Thoracic aorta (tissue), 2 donors: ENCODE measurements at places on chromosomes 2 and 18.

DNA sequence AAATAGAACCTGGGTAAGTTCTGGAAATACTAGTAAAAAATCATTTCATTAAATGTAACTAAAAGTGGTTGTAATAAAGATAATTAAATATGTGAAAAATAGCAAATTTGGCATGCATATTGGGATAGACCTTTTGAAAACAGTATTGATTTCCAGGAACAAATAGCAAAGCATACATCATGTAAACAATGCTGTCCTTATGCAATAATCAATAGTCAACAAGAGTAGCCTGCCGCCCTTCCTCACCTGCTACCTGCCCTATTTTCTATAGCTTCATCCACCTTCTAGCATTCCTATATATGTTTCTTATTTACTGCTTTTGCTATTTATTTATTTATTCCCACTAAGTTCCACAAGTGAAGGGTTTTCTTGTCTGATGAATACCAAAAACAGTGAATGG lies 35.1 kb upstream of the KYNU start:
- no peak for DNase-seq
- no peak overlapping the region for H3K27ac ChIP-seq
- H3K4me1 ChIP-seq = no peaks in the 10 kb centered on the region
- no peaks in the 10 kb centered on the region for H3K27me3 ChIP-seq

GRCh38 chr2:51953931-51954330 lies 922.0 kb upstream of the NRXN1 start:
- H3K4me1 ChIP-seq = no peaks in the 10 kb centered on the region
- no peak overlapping the region for H3K4me3 ChIP-seq
- H3K27ac ChIP-seq = no peak overlapping the region
- DNase-seq = no peak

- no peak for DNase-seq
- no peak overlapping the region for H3K27ac ChIP-seq
- H3K4me1 ChIP-seq = no peaks in the 10 kb centered on the region
- no peak overlapping the region for H3K4me3 ChIP-seq
- no peaks in the 10 kb centered on the region for H3K27me3 ChIP-seq
- H3K36me3 ChIP-seq = no peaks in the 10 kb centered on the region
These were observed 53.0 kb upstream of the CCDC150 start for GRCh38 chr2:196586511-196586991.

GRCh38 chr2:134232868-134233727 lies 20.8 kb upstream of the MGAT5 start:
- H3K4me1 ChIP-seq = peaks cover 4% of the 10 kb centered on the region
- no peak overlapping the region for H3K27ac ChIP-seq
- no peaks in the 10 kb centered on the region for H3K27me3 ChIP-seq
- DNase-seq = no peak
- no peak overlapping the region for H3K4me3 ChIP-seq
- no peaks in the 10 kb centered on the region for H3K36me3 ChIP-seq

DNA sequence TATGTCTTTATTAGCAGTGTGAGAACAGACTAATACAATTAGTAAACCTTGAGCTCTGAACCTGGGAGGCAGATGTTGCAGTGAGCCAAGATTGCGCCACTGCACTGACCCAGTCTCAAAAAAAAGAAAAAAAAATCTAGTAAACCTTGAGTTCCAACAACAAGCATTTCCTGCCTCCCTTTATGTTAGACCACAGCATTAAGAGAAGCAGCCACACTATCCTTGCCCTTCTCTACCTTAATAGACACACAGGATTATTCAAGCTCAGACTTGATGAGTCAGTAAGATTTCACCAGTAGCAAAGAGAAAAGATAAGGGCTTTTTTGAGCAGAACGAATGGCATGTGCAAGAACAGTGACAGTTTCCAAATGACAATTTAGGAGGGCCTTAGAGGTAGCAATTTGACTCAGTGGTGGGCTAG lies 18.0 kb upstream of the GLS start:
- no peak overlapping the region for H3K4me3 ChIP-seq
- H3K4me1 ChIP-seq = peaks cover 97% of the 10 kb centered on the region
- no peaks in the 10 kb centered on the region for H3K27me3 ChIP-seq
- peak overlapping the region; percentile 80 for H3K27ac ChIP-seq
- no peaks in the 10 kb centered on the region for H3K36me3 ChIP-seq

DNA sequence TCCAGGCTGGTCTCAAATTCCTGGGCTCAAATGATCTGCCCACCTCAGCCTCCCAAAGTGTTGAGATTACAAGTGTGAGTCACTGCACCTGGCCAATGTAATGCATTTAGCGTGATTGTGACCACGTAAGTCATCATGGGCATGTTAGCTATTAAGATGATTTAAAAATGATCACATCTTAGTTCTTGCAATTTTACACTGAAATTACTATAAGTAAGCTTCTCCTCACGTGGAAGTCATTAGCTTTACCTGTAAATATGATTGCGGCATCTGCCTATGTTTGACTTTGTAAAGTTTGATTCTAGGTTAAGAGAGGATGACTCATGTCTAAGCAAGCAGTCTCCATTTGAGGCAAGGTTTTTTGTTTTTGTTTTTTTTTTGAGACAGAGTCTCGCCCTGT lies 85.5 kb downstream of the PMAIP1 start:
- no peaks in the 10 kb centered on the region for H3K36me3 ChIP-seq
- H3K27ac ChIP-seq = no peak overlapping the region
- no peaks in the 10 kb centered on the region for H3K27me3 ChIP-seq
- no peak overlapping the region for H3K4me3 ChIP-seq

DNA sequence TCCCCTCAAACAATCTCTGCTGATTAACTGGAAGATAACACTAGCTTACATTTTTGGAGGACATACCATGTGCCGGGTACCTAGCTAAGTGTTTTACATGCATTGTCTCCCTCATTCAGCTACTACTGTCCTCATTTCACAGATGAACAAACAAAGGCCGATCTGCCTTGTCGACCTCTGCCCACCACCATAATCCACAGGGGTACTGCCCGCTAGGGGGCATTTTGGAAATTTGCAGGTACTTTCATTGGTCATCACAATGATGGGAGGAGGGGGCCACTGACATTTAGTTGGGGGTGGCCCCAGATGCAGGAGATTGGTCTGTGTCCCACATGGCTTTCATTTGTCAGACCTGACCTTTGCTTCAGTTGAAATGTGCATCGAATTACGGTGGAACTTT lies 3.9 kb upstream of the TMEM163 start:
- H3K36me3 ChIP-seq = no peaks in the 10 kb centered on the region
- peaks cover 12% of the 10 kb centered on the region for H3K4me1 ChIP-seq
- H3K27ac ChIP-seq = no peak overlapping the region
- H3K27me3 ChIP-seq = peaks cover 9% of the 10 kb centered on the region

- no peaks in the 10 kb centered on the region for H3K36me3 ChIP-seq
- no peak for DNase-seq
- no peak overlapping the region for H3K4me3 ChIP-seq
- no peaks in the 10 kb centered on the region for H3K4me1 ChIP-seq
- H3K27me3 ChIP-seq = no peaks in the 10 kb centered on the region
These were observed 31.8 kb upstream of the VIT start for GRCh38 chr2:36664696-36665076.

GRCh38 chr2:71896385-71897136 lies 251.1 kb downstream of the CYP26B1 start:
- no peak for DNase-seq
- no peak overlapping the region for H3K4me3 ChIP-seq
- H3K36me3 ChIP-seq = no peaks in the 10 kb centered on the region
- no peaks in the 10 kb centered on the region for H3K27me3 ChIP-seq
- H3K27ac ChIP-seq = no peak overlapping the region
- H3K4me1 ChIP-seq = no peaks in the 10 kb centered on the region

DNA sequence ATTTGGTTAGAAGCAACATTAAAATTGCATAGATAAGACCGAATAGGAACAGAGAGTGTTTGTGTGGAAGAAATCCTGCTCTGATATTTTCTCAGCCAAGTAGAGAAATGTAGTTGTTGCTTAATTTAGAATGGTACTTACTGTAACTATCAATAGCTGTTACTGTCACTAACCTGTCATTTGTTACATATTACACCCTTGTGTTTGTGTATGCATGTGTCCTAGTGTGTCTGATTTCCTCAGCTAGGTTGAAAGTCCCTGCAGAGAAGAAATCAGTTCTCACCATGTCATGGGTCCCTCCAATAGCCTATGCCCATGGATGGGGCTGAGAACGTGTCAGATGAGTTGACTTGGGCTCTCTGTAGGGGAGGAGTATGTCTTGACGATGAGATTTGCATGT lies 94.4 kb downstream of the SPTBN1 start:
- no peaks in the 10 kb centered on the region for H3K27me3 ChIP-seq
- H3K4me3 ChIP-seq = no peak overlapping the region
- H3K4me1 ChIP-seq = peaks cover 43% of the 10 kb centered on the region
- H3K36me3 ChIP-seq = no peaks in the 10 kb centered on the region
- no peak for DNase-seq

GRCh38 chr2:31805688-31806087 lies 205.1 kb downstream of the MEMO1 start:
- no peak for DNase-seq
- no peaks in the 10 kb centered on the region for H3K27me3 ChIP-seq
- H3K4me3 ChIP-seq = no peak overlapping the region
- H3K27ac ChIP-seq = no peak overlapping the region
- no peaks in the 10 kb centered on the region for H3K4me1 ChIP-seq
- no peaks in the 10 kb centered on the region for H3K36me3 ChIP-seq

GRCh38 chr18:3286159-3286558 lies 24.2 kb downstream of the MYL12B start:
- no peak overlapping the region for H3K27ac ChIP-seq
- no peaks in the 10 kb centered on the region for H3K4me1 ChIP-seq
- DNase-seq = no peak
- H3K27me3 ChIP-seq = no peaks in the 10 kb centered on the region
- H3K36me3 ChIP-seq = no peaks in the 10 kb centered on the region
- no peak overlapping the region for H3K4me3 ChIP-seq

- no peaks in the 10 kb centered on the region for H3K27me3 ChIP-seq
- DNase-seq = no peak
- no peak overlapping the region for H3K4me3 ChIP-seq
- H3K4me1 ChIP-seq = no peaks in the 10 kb centered on the region
- no peak overlapping the region for H3K27ac ChIP-seq
These were observed 191.4 kb downstream of the NYAP2 start for GRCh38 chr2:225590932-225591331.

DNA sequence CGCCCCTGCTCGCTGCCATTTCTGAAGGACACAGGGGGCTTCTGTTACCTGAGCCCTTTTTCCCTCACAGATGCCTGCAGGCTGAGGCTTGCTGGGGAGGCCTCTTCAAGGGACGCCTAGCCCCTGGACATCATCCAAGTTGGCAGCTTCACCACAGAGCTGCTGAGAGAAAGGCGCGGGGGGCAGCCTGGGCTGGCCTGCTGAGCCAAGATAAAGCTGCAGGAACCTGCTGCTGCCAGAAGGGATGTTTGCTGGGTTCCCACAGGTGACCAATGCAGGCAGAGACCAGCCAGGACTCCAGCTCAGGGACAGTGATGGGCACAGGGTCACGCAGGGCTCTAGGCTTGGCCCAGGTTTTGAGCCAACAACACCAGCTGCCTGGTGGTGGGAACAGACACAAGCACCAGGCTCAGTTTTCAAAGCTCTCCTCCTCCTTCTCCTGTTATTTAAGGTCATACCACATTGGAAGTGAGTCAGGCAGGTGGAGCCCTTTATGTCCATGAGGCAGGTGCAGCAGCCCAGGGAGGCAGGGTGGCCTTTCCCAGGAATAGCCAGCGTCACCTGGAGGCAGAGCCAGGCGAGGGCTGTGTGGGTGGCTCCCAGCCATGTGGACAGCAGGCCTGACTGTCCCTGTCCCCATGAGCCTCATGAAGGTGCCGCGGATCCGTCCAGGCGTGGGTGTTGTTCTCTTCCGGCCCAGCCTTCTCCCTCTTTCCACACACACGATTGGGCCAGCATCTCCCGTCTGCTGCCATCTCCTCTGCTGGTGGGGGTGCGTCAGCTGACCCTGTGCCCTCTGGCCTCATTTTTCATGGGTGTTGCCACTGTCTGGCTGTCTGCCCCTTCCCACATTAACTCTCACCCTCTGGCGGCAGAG lies 515.5 kb upstream of the MYT1L start:
- H3K27me3 ChIP-seq = no peaks in the 10 kb centered on the region
- no peak for DNase-seq
- no peaks in the 10 kb centered on the region for H3K36me3 ChIP-seq
- H3K4me1 ChIP-seq = peaks cover 9% of the 10 kb centered on the region
- no peak overlapping the region for H3K27ac ChIP-seq
- H3K4me3 ChIP-seq = no peak overlapping the region

- H3K4me1 ChIP-seq = no peaks in the 10 kb centered on the region
- H3K4me3 ChIP-seq = no peak overlapping the region
- DNase-seq = no peak
- no peaks in the 10 kb centered on the region for H3K27me3 ChIP-seq
These were observed 73.8 kb downstream of the TGFA start for GRCh38 chr2:70479816-70480215.

DNA sequence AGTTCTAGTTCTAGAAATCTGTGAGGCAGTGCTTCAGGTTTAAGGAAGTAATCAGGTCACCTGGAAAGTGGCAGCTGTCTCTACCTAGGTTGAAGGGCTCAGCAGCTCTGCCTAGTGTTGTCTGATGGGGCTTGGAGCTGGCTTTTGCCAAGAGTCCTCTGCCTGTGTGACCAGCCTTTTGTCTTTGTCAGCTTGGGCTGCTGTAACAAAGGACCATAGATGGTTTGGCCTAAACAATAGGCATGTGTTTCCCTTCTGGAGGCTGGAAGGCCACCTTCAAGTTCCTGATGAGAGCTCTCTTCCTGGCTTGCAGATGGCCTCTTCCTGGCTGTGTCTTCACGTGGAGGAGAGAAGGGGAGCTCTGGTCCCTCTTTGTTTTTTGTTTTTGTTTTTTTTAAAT lies 13.3 kb downstream of the UBE2F start:
- H3K4me3 ChIP-seq = no peak overlapping the region
- no peak for DNase-seq
- no peak overlapping the region for H3K27ac ChIP-seq
- H3K27me3 ChIP-seq = no peaks in the 10 kb centered on the region
- peaks cover 9% of the 10 kb centered on the region for H3K4me1 ChIP-seq

GRCh38 chr2:216989340-216990129 lies 129.7 kb upstream of the TNP1 start:
- DNase-seq = no peak
- H3K4me1 ChIP-seq = peaks cover 3% of the 10 kb centered on the region
- H3K27ac ChIP-seq = no peak overlapping the region
- H3K27me3 ChIP-seq = no peaks in the 10 kb centered on the region
- H3K36me3 ChIP-seq = no peaks in the 10 kb centered on the region
